ENCODE measurements at places on chromosomes 2 and 18.

DNA sequence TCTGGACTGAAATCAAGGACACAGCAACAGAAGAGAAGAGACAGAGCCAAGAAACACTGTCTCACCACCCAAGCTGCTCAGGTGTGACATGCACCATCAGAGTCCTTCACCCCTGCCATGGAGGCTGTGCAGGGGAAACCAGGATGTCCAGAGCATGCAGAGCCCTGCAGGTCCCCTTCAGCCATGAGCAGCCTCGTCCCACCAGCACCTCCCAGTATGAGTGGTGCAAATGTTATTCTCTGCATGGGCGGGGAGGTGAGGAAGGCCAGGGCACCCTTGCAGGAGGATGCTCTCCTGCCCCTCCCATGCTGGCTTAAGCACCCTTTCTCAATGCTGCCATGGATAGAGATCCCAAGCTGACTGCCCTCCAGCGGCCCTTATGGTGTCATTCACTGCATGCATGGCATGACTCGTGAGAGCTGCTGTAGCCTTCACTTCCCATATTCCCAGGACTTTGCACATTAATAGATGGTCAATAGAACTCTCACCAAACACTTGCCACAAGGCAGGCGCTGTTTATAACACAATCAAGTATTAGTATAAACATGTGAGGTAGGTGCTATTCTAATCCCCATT is 171.0 kb downstream of the ANAPC1 start:
- DNase-seq = no peak

DNA sequence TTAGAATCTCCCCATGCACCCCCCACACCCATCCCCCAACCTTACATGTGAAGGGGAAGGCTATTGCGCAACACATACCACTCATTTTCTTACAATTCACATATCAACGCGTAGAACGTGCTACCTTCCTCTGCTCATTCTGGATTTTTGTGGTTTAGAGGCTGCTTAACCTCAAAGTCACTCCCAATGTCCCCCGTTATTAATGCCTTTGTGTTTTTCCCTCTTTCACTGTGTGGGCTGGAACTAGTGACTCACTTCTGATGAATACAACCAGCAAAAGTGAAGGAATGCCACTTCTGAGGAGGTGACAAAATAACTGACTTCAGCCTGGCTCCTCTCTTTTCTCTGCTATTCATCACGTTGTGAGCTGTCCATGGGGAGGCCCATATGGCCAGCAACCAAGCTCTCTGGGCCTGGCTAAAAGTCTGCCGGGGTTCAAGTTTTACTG is 342.5 kb upstream of the NXPH2 start:
- DNase-seq = no peak

DNA sequence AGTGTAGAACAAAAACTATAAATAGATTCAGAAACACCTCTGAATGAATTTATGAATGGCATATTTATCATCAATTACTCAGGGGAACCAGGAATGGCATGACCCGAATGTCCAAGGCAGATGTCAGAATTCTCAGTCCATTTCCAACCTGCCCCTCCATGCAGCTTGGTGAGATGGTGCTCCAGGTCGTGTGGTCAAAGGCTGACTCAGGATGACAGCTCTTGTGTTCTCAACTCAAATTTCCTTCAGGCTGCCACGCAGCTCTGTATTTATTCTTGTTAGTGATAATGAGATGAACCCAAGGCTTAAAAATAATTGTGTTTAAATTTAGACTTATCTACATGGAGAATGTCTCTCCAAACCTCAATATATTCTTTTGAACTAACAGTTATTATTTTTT is 146.9 kb downstream of the METTL4 start:
- DNase-seq = no peak

GRCh38 chr2:219402665-219403515 is 15.2 kb upstream of the DNPEP start:
- peak; percentile 22 for DNase-seq

DNA sequence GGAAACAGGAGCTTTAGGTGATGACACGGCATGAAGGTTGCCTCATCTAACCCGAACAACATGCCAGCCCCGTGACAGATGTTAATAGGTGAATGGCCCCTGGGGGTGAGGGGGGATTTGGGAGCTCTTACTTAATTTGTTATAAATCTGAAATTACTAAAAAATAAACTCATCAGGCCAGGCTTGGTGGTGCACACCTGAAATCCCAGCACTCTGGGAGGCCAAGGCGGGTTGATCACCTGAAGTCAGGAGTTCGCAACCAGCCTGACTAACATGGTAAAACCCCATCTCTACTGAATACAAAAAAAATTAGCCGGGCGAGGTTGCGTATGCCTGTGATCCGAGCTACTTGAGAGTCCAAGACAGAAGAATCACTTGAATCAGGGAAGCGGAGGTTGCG is 6.1 kb downstream of the STK25 start:
- no peak for DNase-seq

- DNase-seq = no peak
Measured at GRCh38 chr2:113846429-113846828, 43.5 kb upstream of the ACTR3 start.

DNA sequence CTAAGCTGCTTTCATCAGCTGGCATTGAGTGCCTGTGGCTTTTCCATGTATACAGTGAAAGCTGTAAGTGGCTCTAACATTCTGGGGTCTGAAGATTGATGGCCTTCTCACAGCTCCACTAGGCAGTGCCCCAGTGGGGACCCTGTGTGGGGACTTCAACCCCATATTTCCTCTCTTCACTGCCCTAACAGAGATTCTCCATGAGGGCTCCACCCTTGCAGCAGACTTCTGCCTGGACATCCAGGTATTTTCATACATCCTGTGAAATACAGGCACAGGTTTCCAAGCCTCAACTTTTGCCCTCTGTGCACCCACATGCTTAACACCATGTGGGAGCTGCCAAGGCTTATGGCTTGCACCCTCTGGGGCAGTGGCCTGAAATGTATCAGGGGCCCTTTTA is 188.2 kb upstream of the SYT4 start:
- no peak for DNase-seq

DNA sequence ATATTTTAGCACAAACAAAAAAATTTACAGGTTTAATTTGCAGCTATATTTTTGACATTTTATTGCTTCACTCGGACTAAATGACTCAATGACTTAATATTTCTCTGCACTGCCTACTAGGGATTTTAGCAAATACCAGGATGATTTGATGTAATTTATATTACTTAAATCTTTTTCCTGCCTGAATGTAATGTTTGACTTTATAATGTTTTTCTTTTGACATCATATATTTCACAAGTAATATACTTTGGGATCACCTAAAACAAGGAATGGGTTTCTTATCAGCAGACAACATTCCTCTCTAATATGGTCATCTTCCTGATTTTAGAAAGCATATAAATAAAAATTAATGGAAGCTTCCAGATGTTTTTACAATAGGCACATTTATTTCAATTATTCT is 253.2 kb upstream of the EPC2 start:
- DNase-seq = no peak

GRCh38 chr2:1607236-1607920 is 136.9 kb downstream of the PXDN start:
- DNase-seq = no peak

Data from LNCaP clone FGC (cell line).